Activated CD8-positive, alpha-beta memory T cell treated with anti-CD3 and anti-CD28 coated beads for 1 hour (primary cell): ENCODE measurements at places on chromosomes 1 and 21.

DNA sequence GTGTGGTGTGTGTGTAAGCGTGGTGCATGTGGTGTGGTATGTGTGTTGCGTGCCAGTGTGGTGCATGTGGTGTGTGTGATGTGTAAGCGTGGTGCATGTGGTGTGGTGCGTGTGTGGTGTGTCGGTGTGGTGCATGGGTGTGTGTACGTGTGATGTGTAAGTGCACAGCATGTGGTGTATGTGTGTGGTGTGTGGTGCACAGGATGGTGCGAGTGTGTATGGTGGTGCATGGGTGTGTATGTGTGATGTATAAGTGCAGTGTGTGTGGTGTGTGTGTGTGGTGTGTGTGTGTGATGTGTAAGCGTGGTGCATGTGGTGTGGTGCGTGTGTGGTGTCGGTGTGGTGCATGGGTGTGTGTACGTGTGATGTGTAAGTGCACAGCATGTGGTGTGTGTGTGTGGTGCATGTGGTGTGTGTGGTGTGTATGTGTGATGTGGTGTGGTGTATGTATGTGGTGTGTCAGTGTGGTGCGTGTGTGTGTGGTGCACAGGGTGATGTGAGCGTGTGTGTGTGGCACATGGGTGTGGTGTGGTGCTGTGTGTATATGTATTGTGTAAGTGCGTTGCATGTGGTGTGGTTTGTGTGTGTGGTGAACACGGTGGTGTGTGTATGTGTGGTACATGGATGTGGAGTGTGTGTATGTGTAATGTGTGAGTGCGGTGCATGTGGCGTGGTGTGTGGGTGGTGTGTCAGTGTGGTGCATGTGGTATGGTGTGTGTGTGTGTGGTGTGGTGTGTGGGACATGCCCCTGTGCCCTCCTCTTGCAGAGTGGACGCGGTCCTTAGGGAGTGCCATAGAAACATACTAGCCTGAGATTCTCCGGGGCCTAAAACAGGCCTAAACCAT is 1.1 kb upstream of the C2CD2 start:
- DNase-seq: no peak

DNA sequence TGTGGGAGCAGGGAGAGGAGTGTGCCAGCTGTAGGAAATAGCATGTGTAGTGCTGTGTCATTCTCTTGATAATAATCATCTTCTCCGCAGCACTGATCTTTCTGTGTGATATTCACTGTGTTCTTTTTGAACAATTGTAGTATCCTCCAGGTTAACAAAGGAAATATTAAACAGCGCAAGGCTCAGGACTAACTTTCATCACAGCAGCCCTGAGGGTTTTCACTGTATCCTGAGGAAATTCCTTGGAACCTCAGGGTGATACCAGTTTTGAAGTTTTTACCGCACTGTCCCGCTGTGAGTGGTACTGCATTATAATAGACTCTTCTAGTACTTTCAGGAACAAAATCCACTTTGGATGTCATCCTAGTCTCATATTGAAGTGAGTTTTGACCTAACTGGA is 228.4 kb upstream of the COA6 start:
- DNase-seq: no peak

- DNase-seq: no peak
These were observed 117.5 kb downstream of the TOMM20 start for GRCh38 chr1:235011064-235011598.

- peak; percentile 72 for DNase-seq
These were observed 21.8 kb upstream of the COL9A2 start for GRCh38 chr1:40338745-40339419.

DNA sequence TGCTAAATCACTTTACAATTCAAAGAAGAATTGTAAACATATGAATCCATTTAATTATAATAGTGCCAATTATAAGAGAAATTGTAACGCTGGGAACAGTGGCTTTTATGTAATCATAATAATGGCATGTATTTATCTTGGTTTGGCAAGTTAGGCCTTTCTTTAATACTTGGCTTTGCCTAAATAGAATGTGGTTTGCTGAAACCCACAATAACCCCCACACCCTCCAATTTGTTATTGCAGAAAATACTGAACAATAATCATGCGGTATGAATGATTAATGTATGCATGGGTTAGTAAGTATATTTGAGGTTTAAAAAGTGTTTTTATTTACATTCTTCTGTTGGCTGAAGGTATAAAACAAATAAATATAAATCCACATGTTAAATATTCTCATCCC is 138.2 kb downstream of the NFIA start:
- no peak for DNase-seq

DNA sequence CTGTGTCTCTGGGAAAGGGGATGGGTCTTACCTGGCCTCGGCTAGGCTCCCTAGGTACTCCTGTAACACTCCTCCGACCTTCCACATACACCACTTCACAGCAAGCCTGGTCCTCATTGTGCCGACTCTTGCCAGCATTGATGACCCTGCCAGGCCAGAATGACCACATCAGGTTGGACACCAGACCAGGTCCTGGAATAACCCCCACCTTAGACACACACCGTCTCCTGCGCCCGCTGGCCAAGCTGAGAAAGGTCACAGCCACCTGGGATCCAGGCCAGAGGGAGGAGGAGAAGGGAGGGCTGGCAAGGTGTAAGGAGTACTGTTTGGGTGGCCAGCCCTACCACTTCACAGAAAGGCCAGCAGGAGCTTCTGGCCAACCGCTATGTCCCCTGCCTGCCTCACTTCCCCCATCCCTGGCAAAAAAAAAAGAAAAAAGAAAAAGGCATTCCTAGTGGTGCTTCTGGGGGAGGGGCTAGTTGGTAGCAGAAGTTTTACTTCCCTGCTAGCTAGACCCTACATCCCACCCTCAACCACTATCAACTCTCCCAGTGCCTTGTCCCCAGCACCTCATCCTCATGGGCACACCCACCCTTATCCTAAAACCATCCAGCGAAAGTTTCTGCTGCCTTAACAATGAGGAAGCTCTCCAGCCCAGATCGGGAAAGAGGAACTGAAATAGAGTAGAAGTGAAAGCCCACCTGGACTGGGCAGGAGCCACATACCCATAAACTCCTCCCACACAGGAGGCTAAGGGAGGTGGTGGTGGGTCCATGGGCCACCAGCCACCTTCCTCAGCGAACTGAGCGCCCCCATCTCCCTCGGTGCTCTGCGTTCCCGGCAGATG is 1.4 kb downstream of the PPM1J start:
- no peak for DNase-seq

DNA sequence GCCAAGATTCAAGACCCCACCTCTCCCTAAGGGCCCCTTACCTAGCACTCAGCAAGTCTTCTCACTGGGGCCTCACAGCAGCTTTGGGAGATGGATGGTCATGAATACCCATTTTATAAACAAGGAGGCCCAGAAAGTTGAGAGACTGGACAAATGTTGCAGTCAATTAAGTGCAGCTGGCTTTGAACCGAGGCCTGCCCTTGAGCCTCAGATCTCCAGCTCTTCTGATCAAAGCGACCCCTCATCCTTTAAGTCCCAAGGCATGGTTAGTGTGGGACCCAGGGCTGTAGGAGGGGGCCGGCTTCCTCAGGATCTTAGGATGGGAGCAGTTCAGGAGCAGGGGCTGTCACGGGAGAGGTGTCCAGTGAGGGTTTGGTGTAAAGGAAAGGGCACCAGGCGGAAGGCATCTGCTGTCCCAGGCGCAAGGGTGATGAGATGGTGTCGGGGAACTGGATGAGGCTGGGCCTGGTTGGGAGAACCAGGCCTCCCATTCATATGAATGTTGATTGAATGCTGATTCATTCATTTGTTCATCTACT is 5.1 kb upstream of the MTFR1L start:
- no peak for DNase-seq

DNA sequence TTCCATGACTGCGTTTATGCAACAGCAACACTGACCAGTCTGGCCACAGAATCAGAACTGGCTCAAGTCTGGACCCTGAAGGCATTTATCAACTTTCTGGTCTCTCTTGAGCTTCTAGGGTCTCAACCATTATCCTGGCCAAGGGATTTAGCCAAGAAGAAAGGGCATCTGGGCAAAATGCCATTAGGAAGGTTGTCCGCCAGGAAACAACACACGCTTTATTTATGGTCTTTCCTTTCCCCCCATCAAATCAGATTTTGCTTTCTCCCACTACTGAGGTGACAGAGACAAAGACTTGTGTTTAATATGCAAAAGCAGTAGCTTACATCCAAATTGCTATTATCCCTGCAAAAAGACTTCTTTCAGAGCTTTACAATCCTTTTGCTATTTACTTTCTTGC is 81.6 kb upstream of the PPP2R5A start:
- no peak for DNase-seq

- DNase-seq: no peak
These were observed 49.2 kb upstream of the COL24A1 start for GRCh38 chr1:86205741-86206140.

GRCh38 chr21:36171336-36171735 is 14.7 kb downstream of the DOP1B start:
- no peak for DNase-seq

DNA sequence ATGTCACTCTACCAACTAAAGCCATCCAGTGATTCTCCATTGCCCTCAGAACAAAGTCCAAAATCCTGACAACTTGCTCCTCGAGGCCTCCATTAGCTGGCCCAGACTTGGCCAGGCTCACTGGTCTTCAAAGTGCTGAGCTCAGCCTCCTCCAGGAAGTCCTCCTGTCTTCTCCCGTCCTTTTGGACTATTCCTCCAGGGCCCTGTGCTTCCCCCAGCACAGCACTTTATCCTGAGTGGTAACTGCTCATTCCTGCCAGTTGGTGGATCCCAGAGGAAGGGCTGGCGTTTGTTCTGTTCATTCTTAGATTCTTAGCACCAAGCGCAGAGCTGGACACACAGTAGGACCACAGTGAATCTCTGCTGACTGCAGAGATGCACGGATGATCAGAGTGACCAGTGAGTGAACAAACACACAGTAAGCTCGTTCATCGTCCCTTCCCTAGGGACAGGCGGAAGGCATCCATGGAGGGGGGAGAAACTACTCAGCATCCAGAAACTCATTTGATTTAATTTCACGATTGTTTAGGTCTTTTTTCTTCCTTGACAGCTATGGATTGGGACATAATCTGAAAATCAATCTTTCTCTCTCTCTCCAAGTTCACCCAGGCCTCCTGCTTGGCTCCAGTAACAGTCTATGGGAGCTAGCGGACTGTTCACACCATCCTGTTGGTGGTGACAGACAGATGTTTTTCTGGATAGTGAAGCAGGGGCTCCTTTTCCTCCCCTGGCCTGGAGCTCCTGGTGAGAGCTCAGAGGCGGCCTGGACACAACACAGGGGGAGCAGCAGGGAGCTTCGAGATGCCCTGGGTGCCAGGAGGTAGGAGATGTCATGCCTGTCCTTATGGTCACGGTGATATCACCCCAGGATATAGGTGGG is 180.2 kb downstream of the PTPRU start:
- DNase-seq: no peak

DNA sequence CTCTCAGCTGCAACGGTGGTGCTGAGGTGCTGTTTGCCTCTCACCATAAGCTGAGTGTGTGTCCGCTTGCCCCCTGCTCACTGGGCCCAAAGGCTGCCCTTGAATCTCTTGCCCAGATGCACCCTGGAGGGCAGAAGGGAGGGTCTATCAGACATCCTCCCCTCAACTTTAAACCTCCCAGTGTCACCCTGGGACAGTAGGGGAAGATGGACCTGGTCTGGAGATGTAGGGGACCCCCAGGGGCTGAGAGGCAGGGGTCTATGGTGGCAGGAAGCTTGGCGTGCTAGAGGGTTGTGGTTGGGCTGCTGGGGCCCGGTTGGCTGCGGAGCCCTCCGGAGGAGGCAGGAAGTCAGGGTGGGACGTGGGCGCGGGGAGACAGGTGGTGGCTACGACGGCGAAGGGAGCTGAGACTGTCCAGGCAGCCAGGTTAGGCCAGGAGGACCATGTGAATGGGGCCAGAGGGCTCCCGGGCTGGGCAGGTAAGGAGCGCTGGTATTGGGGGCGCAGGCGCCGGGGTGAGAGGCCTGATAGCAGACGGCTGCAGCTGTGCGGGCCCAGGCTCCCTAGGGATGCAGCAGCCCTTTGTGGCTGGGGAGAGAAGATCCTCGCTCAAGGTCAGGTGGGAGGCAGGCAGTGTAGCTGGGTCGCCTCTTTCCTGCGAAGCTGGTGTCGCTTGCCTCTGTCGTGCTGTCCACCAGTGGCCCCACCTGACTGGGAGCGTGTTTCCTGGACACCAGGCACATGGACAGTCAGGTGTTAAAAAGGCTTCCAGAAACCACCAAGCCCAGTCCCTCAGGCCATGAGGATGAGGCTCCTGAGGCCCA is at the start of gene LCK:
LCK (plus strand) TSS at position 373 of the 824 bp plus-strand sequence. CDS start 23,065 bp downstream, outside the sequence.
- no peak for DNase-seq

DNA sequence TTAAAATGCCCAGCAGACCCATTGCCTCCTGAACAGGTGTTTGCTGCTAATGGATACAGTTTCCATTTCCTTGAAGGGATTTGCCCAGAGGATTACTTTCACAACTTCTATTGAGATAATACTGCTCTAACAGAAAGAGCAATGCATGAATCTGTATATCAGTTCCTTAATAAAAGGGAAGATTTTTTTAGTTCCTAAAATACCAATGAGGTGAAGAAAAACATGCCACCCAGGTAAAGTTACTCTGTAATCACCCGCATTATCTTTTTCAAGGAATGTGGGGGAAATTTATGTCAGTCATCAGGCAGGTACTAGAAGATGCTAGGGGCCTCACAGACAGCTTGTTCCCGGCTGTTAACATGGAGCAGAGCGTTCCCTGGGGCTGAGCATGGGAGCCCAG is 41.1 kb downstream of the KCNJ15 start:
- DNase-seq: no peak

DNA sequence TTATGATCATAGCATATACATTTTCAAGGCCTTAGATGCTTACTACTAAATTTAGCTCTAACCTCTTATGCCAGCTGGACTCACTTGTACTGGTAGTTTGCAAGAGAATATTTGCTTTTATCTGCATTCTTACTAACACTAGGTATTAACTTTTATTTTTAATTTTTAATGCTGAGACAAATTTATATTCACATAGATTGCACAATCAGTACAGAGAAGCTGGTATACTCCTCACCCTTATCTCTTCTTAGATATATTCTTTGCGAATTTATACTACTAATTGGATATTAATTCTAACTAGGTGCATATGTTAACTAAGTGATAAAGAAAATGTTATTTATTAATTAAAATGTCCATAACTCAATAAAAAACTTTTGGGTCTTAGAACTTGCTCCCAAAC is 561.8 kb upstream of the PRMT6 start:
- no peak for DNase-seq

DNA sequence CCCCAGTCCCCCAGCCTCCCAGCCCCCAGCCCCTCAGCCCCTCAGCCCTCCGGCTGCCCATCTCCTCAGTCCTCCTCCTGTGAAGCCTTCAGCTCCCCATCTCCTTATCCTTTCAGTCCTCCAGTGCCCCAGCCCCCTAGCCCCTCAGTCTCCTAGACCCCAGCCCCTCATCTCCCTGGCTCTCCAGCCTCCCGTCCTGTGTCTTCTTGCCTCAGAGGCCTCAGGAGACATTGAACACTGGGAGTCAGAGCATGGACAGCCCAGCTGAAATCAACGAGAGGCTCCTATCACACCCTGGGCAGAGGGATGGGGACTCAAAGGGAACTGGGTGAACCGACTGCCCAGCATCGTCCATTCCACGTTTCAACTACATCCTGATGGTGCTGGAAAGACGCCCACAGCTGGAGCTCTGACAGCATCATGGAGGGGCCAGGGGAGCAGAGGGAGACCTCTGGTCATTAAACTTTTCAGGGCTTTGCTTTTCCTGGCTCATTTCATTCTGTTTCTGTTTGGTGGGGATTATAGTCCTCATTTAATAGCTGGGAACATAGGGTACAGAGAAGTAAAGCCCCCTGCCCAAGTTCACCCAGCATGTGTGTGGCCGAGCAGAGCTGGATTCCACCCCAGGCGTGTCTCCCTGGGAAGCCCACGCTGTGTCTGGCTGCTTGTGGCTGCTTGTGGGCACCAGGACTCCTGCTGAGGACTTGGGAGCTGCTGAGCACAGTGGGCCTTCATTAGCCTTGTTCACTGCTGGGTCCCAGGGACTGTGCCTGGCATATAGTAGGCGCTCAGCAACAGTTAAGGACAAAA is 396.7 kb downstream of the PTPRU start:
- DNase-seq: no peak

GRCh38 chr1:156795374-156795733 is 21.3 kb downstream of the SH2D2A start:
- DNase-seq: no peak
